ENCODE measurements at places on chromosomes 7 and 10.

GRCh38 chr7:17408245-17408903, 109.9 kb downstream of the AHR start:
- no peak for DNase-seq

- DNase-seq: no peak
These were observed 20.8 kb upstream of the OPTN start for GRCh38 chr10:13078912-13079775.

DNA sequence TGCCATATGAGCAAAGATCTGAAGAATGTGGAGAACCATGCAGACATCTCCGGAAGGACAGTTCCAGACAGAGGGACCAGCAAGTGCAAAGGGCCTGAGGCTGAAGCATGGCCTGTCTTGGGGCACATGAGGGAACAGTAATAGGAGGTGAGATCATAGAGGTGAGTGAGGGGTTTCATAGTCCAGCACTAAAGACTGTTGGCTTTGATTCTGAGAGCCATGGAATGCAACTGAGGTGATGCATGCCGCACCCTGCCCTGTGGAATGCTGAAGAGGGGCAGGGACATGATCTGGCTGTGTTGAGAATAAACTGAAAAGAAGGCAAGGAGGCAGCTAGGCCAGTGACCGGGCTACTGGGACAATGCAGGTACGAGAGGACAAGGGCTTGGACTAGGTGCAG, 253.1 kb upstream of the KLF14 start:
- no peak for DNase-seq

GRCh38 chr10:58723966-58724365, 211.3 kb downstream of the BICC1 start:
- no peak for DNase-seq

DNA sequence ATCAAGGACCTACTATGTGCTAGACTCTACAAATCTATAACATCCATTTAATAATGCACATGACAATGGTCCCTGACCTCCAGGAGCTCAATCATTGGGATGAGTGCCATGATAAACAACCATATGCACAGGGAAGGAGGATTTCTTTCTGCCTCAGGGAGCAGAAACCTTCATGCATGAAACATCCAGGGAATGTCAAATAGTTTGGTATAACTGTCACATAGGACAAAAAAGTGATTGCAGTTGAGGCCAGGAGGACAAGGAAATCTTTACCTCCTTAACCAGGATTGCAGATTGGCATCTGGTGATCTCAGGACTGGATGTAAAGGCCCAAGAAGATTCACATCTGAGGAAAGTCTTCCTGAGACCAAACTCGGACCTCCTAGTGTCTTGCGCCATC, 993.1 kb downstream of the KCNMA1 start:
- no peak for DNase-seq

DNA sequence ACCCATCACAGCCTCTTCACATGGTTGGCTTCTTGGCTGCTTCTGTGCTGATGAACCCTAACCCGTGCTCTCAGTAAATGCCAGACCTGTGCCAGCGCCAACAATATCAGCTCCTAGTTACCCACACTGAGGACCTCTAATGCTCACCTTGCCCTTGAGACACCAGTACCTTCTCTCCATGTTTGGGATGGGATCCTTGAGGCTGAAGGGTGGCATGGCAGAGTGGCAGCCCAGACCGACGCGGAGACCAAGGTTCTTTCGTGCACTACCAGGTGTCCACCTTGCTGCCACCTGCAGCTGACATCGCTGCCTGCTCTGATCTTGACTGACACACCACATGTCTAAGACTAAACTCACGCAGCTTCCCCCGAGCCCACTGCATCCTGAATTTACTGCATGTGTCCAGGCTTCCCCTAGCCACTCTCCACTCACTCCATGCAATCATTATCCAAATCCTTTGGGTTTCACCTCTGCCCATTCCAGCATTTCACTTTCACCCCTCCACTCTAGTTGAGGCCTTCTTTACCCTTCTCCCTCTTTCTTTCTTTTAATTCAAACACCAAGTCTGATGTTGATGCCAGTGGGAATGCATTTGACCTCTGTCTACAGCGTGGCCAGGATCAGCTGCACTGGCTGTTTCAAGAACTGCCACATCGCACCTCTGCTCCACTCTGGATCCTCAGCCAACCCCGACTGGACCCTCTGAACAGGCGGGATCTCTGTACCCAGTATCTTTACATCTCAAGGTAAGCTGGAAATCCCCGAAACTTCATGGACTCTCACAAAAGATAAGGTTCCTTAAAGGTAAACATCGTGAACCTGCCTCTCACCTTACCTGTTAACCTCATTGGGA, 294.9 kb downstream of the GLRX3 start:
- DNase-seq: no peak

DNA sequence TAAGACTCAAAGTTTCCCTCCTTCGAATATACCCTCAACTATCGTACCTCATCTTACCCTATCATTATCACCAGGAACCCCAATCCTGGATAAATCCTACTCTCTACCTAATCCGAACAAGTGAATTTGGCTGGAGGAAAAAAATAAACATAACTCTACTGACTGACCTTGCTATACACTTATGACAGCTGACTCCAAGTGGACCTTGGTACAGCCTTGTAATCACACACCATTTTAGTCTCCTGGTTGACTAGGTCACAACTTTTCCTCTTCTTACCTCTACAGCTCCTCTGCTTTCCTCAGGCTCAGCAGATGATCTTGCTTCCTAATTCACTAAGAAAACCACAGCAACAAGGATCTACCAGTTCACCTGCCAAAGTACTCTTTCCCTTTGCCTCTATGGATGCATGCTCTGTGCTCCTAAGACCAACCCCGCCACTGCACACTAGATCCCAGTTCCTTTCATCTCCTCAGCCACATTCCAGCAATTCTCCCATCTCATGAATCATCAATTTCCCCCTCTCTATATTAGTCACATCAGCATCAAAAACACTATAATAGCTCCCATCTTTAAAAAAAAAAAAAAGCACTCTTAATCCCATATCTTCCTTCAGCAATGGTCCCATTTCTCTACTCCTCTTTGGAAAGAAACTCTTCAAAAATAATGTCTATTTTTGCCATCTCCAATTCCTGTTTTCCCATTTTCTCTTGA, 35.5 kb downstream of the COA1 start:
- no peak for DNase-seq
